GM20000 (cell line): ENCODE measurements at places on chromosomes 6 and 20.

DNA sequence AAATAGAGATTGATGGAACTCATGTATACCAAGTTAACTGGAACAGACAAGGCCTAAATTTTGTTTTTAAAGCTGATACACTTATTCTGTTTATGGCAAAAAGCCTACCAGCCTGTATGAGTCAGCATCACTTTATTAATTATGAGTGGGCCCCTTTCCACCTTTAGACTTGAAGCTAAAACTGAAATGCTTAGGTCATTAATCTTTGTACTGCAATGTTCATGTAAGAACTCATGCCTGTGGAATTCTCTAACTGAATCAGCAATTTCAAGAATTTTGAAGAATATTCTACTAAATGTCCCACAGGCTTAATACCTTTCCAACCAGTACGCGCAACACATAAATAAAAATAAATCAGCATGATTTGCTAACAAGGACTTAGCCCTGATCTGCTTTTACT is 140.2 kb upstream of the PHACTR1 start:
- no peak for DNase-seq

DNA sequence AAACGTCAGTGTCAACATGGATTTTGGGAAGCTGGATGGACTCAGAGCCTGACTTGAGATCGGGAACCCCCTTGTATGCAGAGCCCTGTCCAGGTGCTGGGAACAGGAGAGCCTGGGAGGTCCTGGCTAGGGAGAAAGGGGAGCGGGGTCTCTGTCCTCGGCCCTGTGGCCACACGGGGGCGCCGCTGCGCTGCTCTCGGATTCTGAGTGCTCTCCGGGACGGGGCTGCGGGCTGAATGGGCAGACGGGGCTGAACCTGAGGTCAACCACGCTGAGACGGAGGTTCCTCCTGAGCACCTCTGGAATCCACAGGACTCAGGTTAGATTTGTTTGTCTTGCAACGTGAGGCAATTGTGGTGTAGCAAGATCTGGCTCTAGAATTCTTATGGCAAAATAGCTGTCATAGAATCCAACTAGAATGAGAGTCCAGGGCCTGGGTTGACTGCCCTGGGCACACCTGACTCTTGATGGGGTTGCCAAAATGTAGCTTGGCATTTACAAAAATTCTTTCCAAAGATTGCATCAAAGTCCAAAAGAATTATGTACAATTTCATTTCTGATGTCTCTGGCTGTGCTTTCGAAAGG is 20.6 kb upstream of the HLA-F start:
- DNase-seq = peak; percentile 60

DNA sequence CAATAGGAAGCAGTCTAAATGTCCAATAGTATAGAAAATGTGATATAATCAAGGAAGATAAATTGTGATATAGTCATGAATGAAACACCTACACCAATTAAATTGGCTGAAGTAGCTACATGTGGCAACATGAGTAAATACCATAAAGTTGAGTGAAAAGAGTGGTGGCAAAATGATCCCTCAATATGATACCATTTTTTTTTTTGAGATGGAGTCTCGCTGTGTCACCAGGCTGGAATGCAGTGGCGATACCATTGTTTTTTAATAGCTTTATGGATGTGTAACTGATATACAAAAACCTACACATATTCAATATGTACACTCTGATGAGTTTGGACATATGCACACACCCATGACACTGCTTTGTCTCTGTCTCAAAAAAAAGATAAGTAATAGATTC is 20.9 kb upstream of the ILRUN start:
- DNase-seq = no peak

DNA sequence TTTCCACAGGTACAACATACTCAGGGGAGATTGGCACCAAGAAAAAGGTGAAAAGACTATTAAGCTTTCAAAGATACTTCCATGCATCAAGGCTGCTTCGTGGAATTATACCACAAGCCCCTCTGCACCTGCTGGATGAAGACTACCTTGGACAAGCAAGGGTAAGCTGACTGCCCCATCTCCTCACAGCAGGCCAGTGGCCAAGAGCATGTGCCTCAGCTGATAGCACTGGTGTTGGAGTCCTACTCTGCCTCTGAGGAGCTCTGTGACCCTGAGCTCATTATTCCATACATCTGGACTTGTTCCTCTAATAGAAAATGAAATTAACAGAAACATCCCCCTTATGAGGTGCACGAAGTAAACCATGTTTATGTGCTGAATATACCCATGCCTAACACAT is 102.8 kb downstream of the MTFR2 start:
- DNase-seq = no peak

DNA sequence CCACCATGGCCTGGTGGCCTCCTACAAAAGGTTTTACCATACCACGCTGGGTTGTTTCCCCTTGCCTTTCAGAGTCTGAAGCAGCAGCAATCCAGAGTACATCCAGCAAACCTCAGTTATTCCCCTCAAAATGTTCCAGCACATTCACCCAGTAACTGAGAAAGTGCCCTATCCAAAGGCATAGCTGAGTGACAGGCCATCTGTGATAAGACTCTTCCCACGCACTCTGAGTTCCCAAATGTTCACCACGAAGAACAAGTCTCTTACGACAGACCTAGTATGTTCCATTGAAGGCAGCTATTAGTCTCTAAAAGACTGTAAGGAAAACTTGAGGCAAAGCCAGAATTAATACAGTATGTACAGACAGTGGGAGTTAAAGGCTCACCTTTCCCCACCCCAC is 31.6 kb upstream of the C20orf144 start:
- DNase-seq = no peak

GRCh38 chr6:105952326-105952725 is 133.8 kb upstream of the PRDM1 start:
- DNase-seq = no peak

GRCh38 chr6:82113231-82113630 is 134.3 kb downstream of the IBTK start:
- DNase-seq = no peak

GRCh38 chr20:47326658-47327268 is 29.7 kb downstream of the ZMYND8 start:
- DNase-seq = no peak

GRCh38 chr6:43247114-43247999 is 4.1 kb downstream of the TTBK1 start:
- peak; percentile 97 for DNase-seq

DNA sequence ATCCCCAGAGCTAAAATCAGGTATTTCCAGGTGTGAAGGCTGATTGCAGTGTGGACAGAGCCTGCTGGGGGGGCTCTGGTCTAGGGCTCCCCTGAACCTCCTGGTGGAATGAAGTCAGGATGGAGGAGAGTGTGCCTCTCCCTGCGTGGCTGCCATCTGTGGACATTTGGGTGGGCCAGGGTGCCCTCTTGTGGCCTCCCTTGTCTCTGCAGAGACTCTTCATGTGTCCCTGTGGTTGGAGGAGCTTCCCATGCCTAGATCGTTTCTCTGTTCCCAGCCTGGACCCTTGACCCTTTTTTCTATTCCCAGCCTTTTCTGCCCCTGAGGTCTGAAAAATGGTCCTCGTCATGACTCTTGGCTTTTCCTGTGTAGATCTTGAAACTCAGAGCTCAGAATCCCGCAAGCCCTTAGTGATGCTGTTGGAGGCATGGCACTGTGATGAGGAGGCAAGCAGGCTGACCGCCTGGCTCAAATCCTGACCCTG is 9.9 kb upstream of the PSMF1 start:
- peak; percentile 71 for DNase-seq
